ENCODE measurements at places on chromosomes 3 and 15.

GRCh38 chr3:106115557-106115956 lies 246.7 kb upstream of the CBLB start:
- DNase-seq: no peak

DNA sequence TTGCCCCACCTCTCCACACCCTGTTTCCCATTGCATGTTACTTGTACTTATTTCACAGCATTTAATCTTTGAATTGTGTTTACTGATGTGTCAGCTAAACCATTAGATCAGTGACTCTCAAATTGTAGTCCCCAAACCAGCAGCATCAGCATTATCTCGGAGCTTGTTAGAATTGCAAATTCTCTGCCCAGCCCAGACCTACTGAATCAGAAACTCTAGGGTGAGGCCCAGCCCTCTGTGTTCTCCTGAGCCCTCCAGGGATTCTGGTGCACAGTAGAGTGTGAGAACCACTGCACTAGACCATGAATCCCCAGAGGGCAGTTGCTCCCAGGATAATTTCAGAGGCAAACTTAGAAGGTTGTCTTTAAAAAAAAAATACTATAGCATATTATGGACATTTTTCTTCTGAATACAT lies 13.0 kb downstream of the PLD1 start:
- DNase-seq: no peak

GRCh38 chr3:171799501-171799900 lies 10.8 kb downstream of the PLD1 start:
- no peak for DNase-seq

GRCh38 chr3:29513236-29513635 lies 232.4 kb downstream of the RBMS3 start:
- no peak for DNase-seq

- DNase-seq: no peak
These were observed 8.3 kb upstream of the LIPH start for GRCh38 chr3:185560676-185561075.

DNA sequence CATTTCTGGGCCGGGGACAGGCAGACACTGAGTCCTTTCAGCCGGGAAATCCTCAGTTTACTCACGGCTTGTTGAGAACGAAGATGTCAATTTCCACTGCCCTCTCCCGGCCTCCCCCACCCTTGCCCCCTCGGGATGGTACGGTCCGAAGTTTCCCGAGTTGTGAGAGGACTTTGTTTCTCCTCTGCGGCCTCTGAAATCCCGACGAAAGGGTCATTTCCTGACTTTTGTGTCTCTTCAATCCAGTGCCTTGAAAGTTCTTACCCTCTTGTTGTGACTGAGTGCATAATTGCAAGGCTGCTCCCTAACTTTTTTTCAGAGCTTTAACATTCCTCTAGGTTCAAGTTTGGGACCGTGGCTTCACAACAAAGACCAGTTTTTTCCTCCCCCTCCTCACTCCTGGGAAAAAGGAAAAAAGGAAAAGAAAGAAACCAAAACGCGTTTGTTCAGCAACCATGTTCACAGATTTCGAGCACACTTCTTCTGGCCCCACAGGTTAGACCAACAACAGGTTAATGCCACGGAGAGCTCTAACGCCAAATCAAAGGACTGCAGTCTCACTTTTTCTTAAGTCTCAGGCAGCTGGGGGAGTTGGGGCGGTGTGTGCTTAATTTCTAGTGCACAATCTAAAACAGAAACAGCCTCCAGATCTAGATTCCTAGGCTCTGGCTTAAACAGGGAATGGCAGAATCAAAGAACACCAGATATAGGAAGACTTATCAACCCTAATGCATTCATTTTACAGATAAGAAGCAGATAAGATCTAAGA lies 138.9 kb downstream of the TMCO5A start:
- no peak for DNase-seq

DNA sequence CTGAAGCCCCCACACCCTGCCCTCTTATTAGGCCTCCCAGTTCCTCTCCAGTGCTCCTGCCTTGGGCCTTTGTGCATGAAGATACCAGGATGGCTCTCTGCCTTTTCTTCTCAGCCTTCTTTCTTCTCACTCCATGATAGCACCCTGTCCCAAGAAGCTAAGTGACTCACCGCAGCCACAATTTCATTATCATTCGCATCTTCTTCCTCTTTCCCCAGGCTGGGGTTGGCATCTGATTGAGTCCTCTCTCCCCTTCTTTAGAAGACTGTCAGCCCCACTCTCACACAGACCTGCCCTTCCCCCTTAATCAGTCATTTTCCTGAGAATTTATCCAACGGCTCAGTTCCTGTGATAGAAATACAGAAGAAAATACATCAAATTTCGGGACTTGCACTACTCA lies 102.0 kb downstream of the STAC start:
- no peak for DNase-seq

- no peak for DNase-seq
These were observed 36.0 kb downstream of the GRAMD2A start for GRCh38 chr15:72161361-72162132.

DNA sequence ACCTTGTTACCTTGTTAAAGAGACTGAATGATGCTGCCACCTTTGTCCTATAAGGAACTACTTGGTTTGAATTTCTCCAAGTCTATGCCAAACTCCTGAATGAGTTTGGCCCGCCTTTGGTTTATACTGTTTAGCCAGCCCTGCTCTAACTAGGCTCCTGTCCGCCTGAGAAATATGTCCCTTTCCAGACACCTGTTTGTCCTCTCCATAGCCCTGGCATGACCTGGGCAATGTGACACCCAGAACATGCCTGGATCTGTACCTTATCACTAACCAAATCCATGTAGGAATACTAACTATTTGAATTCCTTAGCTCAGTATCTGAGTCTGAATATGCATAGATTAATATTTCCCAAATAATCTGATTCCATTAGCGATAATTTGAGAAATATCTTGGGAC lies 24.4 kb upstream of the TMC3 start:
- no peak for DNase-seq

DNA sequence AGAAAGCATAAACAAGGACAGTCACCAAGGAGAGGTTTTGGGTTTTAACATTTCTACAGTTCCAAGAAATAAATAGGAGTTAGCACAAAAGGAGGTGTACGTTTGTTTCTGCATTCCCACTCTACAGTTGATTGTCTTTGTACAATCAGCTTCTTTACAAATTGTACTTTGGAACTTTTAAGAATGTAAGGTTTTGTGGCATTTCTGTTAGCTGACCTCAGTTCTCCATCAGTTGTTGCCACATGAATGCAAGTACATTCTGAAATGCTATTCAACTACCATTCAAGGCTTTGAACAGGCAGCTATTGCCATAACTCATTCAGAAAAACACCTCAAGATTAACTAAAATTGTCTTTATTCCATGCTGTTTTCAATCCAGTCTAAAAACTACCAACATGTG lies 253.2 kb upstream of the UBE2E1 start:
- DNase-seq: no peak

DNA sequence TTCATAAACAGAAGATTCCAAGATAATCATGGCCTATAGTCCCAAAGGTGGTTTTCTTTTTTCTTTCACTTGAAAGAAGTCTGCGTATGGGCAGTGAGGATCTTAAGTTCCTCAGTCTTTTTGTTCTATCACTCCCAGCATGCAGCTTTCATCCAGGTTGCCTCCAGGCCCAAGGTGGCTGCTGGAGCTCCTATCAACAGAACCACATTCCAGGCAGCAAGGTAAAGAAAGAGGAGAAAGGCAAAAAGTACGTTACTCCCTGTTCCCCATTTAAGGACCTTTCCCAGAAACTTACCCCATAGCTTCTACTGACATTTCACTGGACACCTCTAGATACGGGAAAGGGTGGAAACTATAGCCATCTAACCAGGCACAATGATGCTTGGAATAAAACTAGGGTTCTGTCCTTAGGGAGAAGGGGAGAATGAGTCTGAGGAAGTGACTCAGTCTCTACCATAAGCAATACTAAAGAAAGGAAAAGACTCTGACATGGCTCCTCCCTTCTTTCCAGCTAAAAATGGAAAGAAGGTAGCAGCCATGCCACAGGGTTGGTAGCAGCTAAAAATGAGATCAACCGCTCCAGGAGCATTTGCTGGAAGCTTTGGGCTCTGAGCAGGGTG lies 313.9 kb upstream of the NR2E3 start:
- no peak for DNase-seq

GRCh38 chr15:101431748-101432147 lies 57.8 kb downstream of the PCSK6 start:
- DNase-seq: no peak

DNA sequence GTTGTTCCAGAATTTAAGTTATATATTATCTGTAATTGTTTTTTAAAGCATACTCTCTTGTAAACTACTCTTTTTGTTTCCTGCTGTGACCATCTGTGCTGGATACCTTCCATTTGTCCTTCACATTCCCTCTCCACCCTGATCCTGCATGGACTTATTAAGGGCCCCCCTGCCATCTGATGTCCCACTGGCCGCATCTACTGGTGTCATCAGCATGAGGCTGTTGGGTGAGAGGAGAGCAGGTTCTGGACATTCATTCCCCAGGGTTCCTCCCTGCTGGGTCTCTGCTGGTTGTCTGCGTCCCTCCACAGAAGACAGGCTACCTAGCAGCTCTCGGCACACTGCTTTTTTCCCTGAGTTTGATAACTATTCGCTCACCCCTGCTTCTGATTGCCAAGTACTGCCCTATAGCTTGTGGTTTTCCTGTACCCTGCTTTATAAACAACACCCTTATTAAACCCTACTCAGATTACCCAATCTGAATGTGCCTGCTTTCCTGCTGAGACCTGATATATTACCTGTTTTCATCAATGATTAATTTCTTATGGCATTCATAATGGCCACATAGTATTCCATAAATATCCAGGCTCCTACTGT lies 7.7 kb downstream of the CMTM8 start:
- DNase-seq: no peak

GRCh38 chr3:167095976-167096375 lies 284.1 kb downstream of the ZBBX start:
- DNase-seq: no peak

GRCh38 chr3:37086918-37087317 lies 87.5 kb downstream of the LRRFIP2 start:
- no peak for DNase-seq

GRCh38 chr3:7760718-7761117 lies 740.9 kb upstream of the LMCD1 start:
- DNase-seq: no peak

DNA sequence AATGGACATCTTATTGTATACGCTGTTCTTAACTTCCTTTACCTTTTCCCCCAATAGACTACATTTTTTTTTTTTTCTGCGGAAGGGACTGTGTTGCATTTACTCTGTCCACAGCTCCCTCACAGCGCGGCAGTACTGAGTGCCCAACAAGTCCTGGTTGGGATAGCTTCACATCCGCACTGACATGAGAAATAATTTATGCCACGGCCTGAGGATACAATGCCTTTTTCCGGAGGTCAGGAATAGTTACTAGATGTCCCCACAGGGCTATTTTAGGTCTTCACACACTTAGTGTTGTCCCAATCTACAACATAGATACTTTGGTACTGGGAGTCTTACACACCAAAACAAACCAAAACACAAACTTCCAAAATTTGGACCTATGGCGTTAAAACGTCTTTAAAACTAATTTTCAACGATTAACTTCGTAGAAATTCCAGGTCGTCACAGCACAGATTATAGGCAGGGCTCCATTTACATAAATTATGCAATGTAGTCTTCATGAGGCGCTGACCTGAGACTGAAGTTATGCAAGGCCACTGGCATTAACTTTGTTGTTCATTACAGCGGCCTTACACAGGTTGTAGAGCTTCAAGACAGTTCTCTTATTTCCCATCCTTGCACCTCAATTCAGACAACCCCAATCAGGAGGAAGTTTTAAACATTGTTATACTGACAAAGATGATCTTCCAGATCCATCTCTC lies 989 bp upstream of the PPIB start:
- DNase-seq: no peak

GRCh38 chr3:159829539-159830227 lies 159.0 kb upstream of the IL12A start:
- no peak for DNase-seq

DNA sequence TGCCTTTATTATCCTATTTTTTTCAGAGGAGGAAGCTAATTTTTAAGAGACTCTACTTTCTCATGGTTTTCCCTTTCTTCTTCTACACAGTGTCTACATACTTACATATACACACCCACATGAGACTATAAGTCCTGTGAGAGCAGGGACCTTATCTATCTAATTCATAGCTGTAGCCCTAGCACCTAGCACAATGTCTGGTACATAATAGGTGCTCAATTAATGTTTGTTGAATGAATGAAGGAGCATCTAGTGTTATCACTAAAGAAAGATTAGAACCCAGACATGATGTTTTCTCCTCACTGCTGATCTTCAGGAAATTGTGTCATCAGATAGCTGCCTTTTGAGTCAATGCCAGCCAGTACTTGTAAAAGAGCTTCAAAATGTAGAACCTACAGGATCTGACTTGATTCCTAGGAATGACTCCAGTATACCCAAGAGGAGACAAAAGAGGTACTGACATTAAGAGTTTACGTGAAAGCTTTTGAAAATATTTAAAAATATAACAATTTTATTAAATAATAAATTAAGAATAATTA lies 2.5 kb downstream of the SCG5 start:
- no peak for DNase-seq

DNA sequence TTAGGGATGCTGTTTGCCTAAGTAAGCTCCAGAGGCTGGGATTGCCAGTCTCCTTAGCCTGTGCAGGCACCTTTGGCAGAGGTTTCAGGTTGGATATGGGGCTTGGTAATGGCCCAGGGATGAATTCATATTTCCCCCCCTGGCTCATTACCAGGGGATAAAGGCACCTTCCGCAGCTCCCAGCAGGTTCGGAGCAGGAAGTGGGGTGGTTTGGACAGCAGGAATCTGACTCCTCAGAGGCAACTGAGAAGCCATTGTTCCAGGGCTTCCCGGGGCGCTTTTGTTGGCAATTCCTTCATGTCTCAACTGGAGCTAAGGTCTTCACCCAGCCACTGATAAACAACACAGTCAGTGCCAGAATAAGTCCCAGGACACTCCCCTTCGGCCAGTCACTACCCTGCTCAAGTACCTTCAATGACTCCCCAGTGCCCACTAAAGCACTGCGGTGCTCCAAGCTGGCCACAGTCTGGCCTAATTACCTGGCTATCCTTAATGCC lies 85.3 kb upstream of the SLC6A6 start:
- DNase-seq: no peak

DNA sequence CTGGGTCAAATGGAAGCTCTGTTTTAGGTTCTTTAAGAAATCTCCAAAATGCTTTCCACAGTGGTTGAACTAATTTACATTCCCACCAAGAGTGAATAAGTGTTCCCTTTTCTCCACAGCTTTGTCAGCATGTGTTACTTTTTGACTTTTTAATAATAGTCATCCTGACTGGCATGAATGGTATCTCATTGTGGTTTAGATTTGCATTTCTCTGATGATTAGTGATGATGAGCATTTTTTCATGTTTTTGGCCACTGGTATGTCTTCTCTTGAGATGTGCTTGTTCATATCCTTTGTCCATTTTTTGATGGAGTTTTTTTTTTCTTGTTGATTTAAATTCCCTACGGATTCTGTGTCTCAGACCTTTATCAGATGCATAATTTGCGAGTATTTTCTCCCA lies 745.0 kb upstream of the BCHE start:
- no peak for DNase-seq

- no peak for DNase-seq
These were observed 79.5 kb downstream of the SEMA6D start for GRCh38 chr15:47796830-47797229.

- DNase-seq: no peak
These were observed 295.1 kb upstream of the PROK2 start for GRCh38 chr3:72080095-72080494.

Data from activated naive CD4-positive, alpha-beta T cell (primary cell).